ENCODE measurements at places on chromosomes 12 and 14. TPM values are rescaled to one million over a fixed set of nuclear protein-coding genes. Genes with fewer than 3 reads are reported as not detected.

Gene PTCSC3
- not detected for total RNA-seq

Gene ACYP1
- total RNA-seq, result 15.4 TPM

Gene WASHC4
- 58.0 TPM for total RNA-seq

Gene IL22
- not detected for total RNA-seq

Gene PTGDR
- total RNA-seq, result 1.3 TPM

Gene C1QL4
- not detected for total RNA-seq

Gene TROAP
- total RNA-seq, result 3.0 TPM

Gene SMCO3
- total RNA-seq, result 0.88 TPM

Gene CREBL2
- 40.1 TPM for total RNA-seq

Gene KRT75
- not detected for total RNA-seq

Gene GPR84
- 2.1 TPM for total RNA-seq

Gene CLEC6A
- 0.76 TPM for total RNA-seq

Gene MUCL1
- not detected for total RNA-seq

Gene KRT72
- total RNA-seq, result not detected

Gene LBHD2
- not detected for total RNA-seq

Gene NPFF
- total RNA-seq, result not detected

Gene CCDC177
- total RNA-seq, result not detected

Gene TAS2R10
- total RNA-seq, result not detected

Gene SAMD15
- 1.7 TPM for total RNA-seq

Gene KRT85
- total RNA-seq, result not detected

Gene PSMA6
- total RNA-seq, result 63.9 TPM

Gene SLC16A7
- total RNA-seq, result 21.3 TPM

Gene TPPP2
- total RNA-seq, result not detected

Gene PPFIA2
- 7.3 TPM for total RNA-seq

Gene VRTN
- 0.09 TPM for total RNA-seq

Gene DENND5B
- total RNA-seq, result 6.4 TPM

Gene LIN7A
- 14.9 TPM for total RNA-seq

Gene CMKLR1
- total RNA-seq, result 23.1 TPM

Gene TMEM30B
- 15.7 TPM for total RNA-seq

Gene RSRC2
- total RNA-seq, result 241 TPM

Gene RDH12
- 0.17 TPM for total RNA-seq

Gene MIP
- total RNA-seq, result not detected

Gene ASCL1
- total RNA-seq, result not detected

Gene ZNF664
- total RNA-seq, result 103 TPM

Gene CAPZA3
- total RNA-seq, result not detected

Gene PPP4R3A
- 76.3 TPM for total RNA-seq

Gene TAS2R42
- total RNA-seq, result not detected

Gene KRT3
- not detected for total RNA-seq

Gene NTF3
- 0.46 TPM for total RNA-seq

Gene PIP4P1
- total RNA-seq, result 20.8 TPM

Gene PLA2G1B
- total RNA-seq, result 67.3 TPM

Gene ANKRD9
- total RNA-seq, result 21.0 TPM

Gene STXBP6
- total RNA-seq, result 17.5 TPM

Gene PRH2
- 0.63 TPM for total RNA-seq

Gene MORN3
- total RNA-seq, result 5.6 TPM

Gene HOXC4
- total RNA-seq, result 1.0 TPM

Gene SPX
- total RNA-seq, result 0.71 TPM

Gene SLC7A8
- 39.5 TPM for total RNA-seq

Gene RGS6
- total RNA-seq, result 2.7 TPM

Gene LRP1-AS
- not detected for total RNA-seq

Gene ANO4
- total RNA-seq, result not detected

Gene FAM181A
- not detected for total RNA-seq

Gene TMPRSS12
- total RNA-seq, result not detected

Gene JPH4
- total RNA-seq, result 1.0 TPM

Gene DIABLO
- total RNA-seq, result 27.2 TPM

Gene PPP1R1A
- total RNA-seq, result 0.22 TPM

Gene LDHB
- 407 TPM for total RNA-seq

Gene CCDC88C
- 34.8 TPM for total RNA-seq
